Mesendoderm (in vitro differentiated cells): ENCODE measurements at places on chromosomes 3 and 15.

GRCh38 chr3:87488765-87489164 lies 212.4 kb upstream of the POU1F1 start:
- no peaks in the 10 kb centered on the region for H3K4me1 ChIP-seq
- H3K27ac ChIP-seq = no peak overlapping the region
- no peak overlapping the region for H3K4me3 ChIP-seq

DNA sequence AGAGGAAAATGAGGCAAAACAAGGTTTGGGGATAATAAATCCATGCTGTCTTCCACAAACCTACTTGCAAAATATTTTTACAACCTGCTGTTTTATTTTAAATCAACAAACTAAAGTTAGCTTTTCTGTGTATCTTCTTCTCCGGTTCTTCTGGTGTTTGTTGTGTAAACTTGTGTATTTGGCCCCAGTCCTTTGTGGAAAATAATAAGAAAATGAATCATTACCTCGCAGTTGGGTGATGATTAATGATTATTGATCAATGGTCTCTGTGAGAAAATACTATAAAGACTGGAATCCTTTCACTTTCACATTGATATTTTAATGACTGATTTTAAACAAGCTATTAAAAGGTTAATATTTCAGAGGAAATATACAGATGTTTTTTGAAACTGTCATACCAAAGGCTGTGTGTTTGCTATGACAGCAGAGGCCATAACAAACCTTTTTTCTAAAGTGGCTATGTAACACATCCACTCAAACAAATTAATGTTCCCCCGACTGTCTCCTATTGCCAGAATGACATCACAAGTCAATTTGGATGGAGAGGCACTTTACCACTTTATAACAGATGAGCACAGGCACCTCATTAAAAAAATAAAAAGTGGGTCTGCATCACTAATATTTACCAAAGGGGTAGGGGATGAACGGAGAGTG lies 152.5 kb downstream of the MEX3B start:
- no peaks in the 10 kb centered on the region for H3K27me3 ChIP-seq
- no peak overlapping the region for H3K27ac ChIP-seq
- no peaks in the 10 kb centered on the region for H3K36me3 ChIP-seq
- H3K4me3 ChIP-seq = no peak overlapping the region
- no peak for DNase-seq

DNA sequence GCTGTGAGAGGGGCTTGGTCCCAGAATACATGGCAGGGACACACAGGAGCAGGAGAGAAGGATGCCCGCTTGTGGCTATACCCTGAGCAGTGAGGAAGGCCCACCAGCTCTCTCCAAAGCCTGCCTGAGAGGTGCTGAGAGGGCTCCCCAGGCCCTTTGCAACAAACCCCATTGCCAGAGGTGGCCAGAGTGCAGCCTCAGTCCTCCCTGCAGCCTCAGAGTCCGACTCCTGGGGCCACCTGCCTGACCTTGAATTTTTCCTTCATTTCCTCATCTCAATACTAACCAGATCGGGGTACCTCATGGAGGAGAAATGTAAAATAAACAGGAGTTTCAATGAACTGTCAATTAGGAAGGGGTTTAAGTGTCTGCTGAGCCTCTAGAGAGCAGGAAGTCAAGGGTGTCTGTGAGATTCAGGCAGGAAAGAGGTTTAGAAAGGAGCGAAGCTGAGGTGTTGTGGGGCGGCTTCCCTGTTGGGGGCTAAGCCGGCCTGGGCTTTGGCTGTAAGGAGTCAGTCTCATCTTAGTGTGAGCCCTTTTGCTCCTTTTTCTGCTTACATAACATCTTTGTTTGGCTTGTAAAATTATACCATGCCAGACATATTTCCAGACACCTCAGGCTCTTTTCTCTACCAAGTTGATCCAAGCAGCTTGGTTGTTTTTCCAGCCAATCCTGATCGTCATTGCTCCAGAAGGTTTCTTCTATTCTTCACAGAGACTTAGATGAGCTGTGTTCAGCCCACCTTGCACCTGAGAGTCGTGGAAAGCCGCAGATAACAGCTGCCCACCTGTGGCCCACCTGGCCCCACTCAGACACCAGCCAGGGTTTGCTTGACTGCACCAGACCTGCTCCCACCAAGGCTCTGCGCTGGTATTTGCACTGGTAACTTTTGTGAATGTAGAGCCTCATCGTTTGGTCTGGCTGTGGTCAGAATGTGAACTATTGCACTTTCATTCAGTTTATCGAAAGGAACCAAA lies 36.7 kb downstream of the CMTM7 start:
- no peaks in the 10 kb centered on the region for H3K4me1 ChIP-seq
- H3K36me3 ChIP-seq = no peaks in the 10 kb centered on the region
- DNase-seq = no peak
- H3K27me3 ChIP-seq = no peaks in the 10 kb centered on the region
- no peak overlapping the region for H3K4me3 ChIP-seq
- no peak overlapping the region for H3K27ac ChIP-seq

DNA sequence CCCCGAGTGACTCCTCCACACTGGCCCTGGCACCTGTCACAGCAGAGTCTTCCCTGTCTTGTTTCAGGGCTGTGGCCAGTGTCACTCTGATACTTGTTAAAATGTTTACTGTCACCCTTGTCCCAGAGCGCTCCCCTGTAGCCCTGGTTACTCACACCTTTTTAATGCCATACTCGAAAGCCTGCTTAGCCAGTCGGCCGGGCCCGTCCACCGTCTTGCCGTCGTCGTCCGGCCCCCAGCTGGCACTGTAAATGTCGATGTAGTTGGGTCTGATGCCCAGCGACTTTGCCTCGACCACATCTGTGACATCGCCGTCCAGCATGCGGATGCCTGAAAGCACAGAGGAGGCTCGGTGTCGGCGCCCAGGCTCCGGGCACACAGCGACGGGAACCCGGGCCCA lies 91.3 kb downstream of the PCSK6 start:
- no peak overlapping the region for H3K4me3 ChIP-seq
- DNase-seq = no peak
- no peaks in the 10 kb centered on the region for H3K4me1 ChIP-seq
- H3K27me3 ChIP-seq = no peaks in the 10 kb centered on the region
- H3K27ac ChIP-seq = no peak overlapping the region

DNA sequence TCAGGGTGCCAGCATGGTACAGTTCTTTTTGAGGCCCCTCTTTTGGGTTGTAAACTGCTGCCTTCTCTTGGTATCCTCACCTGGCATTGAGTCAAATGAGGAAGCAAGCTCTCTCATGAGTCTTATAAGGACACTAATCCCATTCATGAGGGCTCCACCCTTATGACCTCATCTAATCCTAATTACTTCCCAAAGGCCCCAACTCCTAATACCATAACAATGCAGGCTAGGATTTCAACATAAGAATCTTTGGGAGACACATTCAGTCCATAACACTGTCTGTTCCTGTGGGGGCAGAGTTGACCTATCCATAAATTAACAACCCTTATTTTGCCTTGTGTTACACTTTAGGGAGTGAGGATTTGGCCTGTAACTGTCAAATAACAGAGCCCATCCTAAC lies 278.3 kb downstream of the LRTM1 start:
- peaks cover 4% of the 10 kb centered on the region for H3K4me1 ChIP-seq
- no peaks in the 10 kb centered on the region for H3K36me3 ChIP-seq
- no peak for DNase-seq
- H3K27me3 ChIP-seq = no peaks in the 10 kb centered on the region
- H3K27ac ChIP-seq = no peak overlapping the region
- H3K4me3 ChIP-seq = no peak overlapping the region

- no peak overlapping the region for H3K4me3 ChIP-seq
- no peaks in the 10 kb centered on the region for H3K4me1 ChIP-seq
- H3K36me3 ChIP-seq = no peaks in the 10 kb centered on the region
- no peak overlapping the region for H3K27ac ChIP-seq
Measured at GRCh38 chr15:94691169-94691568, 459.8 kb downstream of the MCTP2 start.

GRCh38 chr3:29279806-29280205 lies 1.1 kb upstream of the RBMS3 start:
- H3K27ac ChIP-seq = no peak overlapping the region
- no peak overlapping the region for H3K4me3 ChIP-seq
- H3K4me1 ChIP-seq = peaks cover 2% of the 10 kb centered on the region
- H3K27me3 ChIP-seq = no peaks in the 10 kb centered on the region

DNA sequence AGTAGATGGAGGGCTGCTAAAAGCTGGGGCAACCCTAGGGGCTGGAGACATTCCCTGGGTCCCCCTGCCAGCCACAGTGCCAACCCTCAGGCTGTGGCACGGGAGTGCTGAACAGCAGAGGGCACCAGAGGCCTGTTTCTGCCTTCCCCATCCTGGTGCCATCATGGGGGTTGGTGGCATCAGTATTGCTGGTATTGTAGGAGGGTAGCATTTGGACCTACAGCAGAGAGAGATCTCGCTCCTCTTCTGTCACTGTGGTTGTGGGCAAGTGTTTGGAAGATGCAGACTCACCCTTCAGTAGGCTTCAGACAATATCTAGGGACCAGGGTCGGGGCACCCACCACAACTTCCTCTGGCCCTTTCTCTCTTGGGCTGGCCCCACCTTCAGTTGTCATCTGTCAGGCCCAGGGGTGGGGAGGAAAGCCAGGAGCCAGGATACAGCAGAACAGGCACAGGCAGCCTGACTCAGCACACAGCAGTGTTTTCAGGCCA lies 123.5 kb downstream of the RPLP1 start:
- H3K27ac ChIP-seq = no peak overlapping the region
- no peaks in the 10 kb centered on the region for H3K4me1 ChIP-seq
- DNase-seq = no peak
- no peak overlapping the region for H3K4me3 ChIP-seq

- no peak overlapping the region for H3K27ac ChIP-seq
- H3K4me3 ChIP-seq = no peak overlapping the region
- H3K36me3 ChIP-seq = no peaks in the 10 kb centered on the region
- no peaks in the 10 kb centered on the region for H3K27me3 ChIP-seq
- H3K4me1 ChIP-seq = no peaks in the 10 kb centered on the region
Measured at GRCh38 chr3:56408761-56409196, 59.5 kb downstream of the ERC2 start.

DNA sequence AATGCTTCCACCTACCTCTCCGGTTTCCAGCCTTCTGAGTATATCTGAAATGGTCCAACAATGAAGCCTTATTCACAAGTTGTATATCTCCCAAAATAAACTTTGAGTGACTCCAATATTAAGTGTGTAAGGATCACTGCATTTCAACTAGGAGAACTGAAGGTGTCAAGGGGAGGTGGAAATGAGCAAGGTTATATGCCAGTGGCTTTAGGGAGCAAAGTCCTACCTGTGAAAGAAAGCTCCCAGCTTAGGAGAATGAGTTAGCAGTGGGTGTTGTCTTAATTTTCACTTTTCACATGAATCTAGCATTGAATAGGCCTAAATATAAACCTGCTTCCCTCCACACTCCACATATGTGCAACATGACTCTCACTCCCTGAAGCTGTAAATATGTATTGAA lies 29.0 kb downstream of the LMCD1 start:
- H3K4me1 ChIP-seq = no peaks in the 10 kb centered on the region
- no peaks in the 10 kb centered on the region for H3K27me3 ChIP-seq
- DNase-seq = no peak
- H3K4me3 ChIP-seq = no peak overlapping the region

DNA sequence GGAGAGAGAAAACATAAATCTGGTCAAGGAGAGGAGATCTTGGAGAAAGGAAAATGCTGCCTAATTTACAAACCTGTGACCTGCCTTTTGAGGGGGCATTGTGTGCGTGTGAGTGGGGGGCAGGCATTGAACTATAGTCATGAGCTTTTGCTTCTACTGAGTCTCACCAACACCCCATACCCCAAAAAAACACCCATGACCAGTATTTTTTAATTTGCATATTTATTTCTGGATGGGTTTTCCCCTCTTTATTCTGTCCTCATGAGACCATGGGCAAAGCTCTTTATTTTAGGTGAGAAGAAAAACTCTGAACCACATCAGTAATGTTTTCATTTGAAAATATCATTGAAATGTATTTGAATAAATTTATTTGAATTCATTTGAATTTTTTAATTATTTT lies 20.6 kb downstream of the CD80 start:
- no peaks in the 10 kb centered on the region for H3K36me3 ChIP-seq
- H3K4me1 ChIP-seq = no peaks in the 10 kb centered on the region
- no peaks in the 10 kb centered on the region for H3K27me3 ChIP-seq
- no peak overlapping the region for H3K4me3 ChIP-seq
- no peak for DNase-seq
- H3K27ac ChIP-seq = no peak overlapping the region

DNA sequence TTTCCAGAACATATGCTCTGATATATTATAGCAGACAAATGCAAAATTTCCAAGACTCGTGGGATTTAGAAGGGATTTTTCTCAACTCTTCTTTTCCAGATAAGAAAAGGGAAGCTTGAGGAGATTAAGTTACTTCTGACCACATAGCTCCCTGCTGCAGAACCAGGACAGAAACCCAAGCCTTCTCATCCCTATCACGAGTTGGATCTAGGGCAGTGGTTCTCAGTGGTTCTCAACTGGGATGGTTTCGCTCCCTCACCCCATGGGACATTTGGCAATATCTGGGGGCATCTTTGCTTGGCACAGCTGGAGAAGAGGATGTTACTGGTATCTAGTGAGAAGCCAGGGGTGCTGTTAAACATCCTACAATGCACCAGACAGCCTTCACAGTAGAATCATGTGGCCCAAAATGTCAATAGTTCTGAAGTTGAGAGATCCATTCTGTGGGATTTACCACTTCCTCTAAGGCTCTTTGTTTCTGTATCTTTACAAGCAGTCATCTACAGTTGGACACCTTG lies 64.2 kb downstream of the LIPC start:
- no peaks in the 10 kb centered on the region for H3K27me3 ChIP-seq
- no peaks in the 10 kb centered on the region for H3K4me1 ChIP-seq
- no peak overlapping the region for H3K27ac ChIP-seq
- H3K4me3 ChIP-seq = no peak overlapping the region

DNA sequence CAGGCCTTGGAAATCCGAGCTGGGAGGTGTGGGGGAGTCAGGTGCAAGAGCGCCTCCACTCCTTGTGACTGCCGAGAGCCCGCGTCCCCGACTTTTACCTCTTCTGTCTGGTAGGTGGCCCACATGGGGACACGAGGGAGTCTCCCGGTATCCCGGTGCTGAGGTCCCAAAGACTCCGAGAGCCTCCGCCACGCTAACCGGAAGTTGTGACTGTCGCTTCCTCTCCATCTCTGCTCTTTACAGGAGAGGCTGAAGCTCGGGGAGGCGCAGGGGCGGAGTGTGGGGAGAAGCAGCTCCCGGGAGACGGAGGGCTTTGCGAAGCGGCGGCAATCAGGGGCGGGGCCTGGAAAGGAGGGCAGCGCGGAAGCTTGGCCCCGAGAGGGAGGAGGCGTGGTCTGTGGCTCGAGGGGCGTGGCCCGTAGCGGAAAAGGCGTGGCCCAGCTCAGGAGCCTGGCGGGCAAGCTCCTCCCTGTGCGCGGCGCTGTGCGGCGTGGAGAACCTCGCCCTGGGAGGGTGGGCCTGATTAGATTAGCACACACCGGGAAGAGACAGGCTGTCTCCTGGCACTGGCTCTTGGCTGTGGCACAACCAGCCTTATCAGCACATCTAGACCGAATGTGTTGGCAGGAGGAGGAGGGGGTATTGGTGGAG lies 143.9 kb downstream of the GABRB3 start:
- no peaks in the 10 kb centered on the region for H3K36me3 ChIP-seq
- H3K4me1 ChIP-seq = peaks cover 29% of the 10 kb centered on the region
- H3K4me3 ChIP-seq = no peak overlapping the region
- peak; percentile 77 for DNase-seq
- H3K27ac ChIP-seq = peak overlapping the region; percentile 15
